Gastrocnemius medialis (tissue), 4 donors: ENCODE measurements at places on chromosomes 4 and X.

GRCh38 chr4:71107726-71108125 is 114.3 kb downstream of the DCK start:
- no peak for DNase-seq

DNA sequence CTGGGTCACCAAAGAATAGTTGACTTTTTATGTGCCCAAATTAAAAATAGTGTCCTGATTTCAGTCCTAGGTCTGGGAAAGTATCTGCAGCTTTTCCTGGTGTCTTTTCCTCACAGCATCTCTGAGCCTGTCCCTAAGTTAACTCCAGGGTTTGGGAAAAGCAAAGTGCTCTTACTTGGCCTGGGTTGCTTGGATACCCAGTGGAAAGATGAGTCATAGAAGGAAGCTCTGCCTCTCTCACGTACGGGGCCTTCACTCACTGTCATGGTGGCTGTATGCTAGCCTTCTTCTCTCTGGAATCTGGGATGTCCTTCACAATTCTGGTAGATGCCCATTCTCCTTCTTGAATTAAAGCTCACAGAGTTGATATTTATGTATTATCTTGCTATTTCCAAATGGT is 607.3 kb downstream of the ANKRD50 start:
- DNase-seq = no peak

DNA sequence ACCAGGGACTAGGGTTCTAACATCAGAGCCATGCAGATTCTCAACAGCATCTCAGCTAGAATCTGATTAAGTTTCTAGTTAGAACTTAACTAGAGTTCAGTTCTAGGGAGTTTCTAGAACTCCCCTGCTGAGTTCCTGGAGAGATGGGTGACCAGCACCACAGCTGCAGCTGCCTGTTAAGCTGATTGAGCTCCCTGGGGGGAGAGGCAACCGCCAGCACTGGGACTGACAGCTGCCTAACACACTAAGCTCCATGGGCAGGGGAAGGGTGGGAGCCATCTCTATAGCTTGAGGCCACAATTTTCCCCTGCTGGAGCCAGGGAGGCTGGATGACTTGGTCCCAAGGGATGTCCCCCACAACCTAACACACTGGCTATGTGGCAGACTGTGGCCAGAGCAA is 84.2 kb downstream of the CHIC1 start:
- DNase-seq = no peak

GRCh38 chrX:17613979-17614588 is 123.2 kb upstream of the SCML1 start:
- DNase-seq = no peak

DNA sequence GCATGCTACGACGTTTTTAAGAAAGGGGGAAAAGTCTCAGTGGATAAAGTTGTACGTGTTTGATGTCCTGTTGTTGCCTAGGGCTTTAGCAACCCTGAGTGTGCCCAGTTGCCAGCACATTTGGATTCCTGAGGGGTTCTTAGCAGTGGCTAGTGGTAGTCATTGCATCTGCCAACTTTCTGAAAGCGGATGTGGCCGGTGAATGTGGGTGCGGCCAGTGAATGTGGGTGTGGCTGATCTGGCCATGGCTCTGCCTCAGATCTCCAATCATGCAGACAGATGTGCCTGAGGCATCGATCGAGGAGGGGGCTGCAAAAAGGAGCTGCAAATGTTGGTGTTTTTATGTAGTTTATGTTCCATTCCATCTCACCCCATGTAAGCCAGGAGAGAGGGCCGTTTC is 41.5 kb upstream of the FAT1 start:
- no peak for DNase-seq

GRCh38 chr4:56128213-56128612 is 179.5 kb downstream of the CEP135 start:
- DNase-seq = no peak

- no peak for DNase-seq
These were observed 56.7 kb downstream of the FNIP2 start for GRCh38 chr4:158825433-158826036.

GRCh38 chr4:81021142-81021944 is 9.2 kb upstream of the BMP3 start:
- no peak for DNase-seq

- no peak for DNase-seq
These were observed 79.9 kb downstream of the TRPC5OS start for GRCh38 chrX:111955901-111956300.

DNA sequence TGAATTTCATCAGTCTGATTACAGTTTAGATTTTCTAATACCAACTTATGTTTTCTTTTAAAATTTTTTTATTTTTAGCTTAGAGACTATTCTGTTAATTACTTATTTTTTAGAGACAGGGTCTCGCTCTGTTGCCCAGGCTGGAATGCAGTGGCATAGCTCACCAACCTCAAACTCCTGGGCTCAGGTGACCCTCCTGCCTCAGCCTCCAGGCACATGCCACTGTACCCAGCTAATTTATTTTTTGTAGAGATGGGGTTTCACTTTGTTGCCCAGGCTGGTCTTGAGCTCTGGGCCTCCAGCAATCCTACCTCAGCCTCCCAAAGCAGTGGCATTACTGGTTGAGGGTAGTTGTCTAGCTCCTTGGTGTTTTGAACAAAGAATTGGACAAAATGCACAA is 102.0 kb downstream of the KLHL8 start:
- DNase-seq = no peak

- no peak for DNase-seq
These were observed 107.1 kb downstream of the NR3C2 start for GRCh38 chr4:148335133-148335532.

GRCh38 chrX:9298221-9298620 is 166.6 kb upstream of the TBL1X start:
- DNase-seq = no peak

DNA sequence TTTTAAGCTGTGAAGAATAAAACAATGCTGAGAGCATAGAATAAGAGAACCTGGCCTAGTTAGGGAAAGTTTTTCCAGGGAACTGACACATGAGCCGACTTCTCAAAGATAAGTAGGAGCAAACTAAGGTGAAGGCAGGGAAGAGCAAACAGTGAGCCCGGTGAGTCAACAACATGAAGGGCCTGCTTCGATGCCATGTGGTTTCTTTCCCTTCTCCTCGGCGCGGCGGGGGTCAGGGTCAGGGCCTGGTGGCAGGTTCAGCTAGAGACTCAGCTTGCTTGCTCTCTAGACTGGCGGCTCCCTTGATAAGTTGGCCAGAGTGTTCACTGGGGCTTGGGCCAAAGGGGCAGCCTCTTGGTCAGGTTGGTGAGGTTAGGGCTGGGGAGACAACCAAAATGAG is 81.1 kb downstream of the DLG3 start:
- no peak for DNase-seq

GRCh38 chrX:49958727-49959485 is 36.5 kb downstream of the CLCN5 start:
- peak; percentile 19 for DNase-seq

GRCh38 chr4:61203436-61203790 is 3.3 kb downstream of the ADGRL3 start:
- DNase-seq = no peak
